ENCODE measurements at places on chromosomes 12 and 14.

GRCh38 chr12:50087995-50088394, 2.9 kb downstream of the SMARCD1 start:
- DNase-seq, result peak; percentile 95

DNA sequence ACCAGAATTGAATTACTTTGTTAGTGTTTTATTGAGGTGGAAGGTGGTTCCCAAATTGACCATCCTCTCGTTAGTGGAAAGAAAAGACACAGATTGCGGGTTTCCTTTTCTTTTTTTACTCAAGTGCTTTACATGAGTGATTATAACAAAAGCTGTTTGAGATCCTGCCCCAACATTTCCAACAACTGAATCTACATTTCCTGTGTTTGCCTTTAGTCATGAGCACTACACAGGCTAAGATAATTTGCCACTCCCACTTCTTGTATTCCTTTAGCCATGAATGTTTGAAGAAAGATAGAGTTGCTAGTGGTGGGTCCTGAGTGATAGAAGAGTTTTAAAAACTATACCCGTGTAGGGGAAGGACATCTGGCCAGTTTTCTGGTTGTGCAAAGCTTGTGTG, 16.0 kb downstream of the RERGL start:
- DNase-seq, result peak; percentile 92

GRCh38 chr14:67846029-67846610, 26.5 kb downstream of the RAD51B start:
- no peak for DNase-seq

GRCh38 chr12:247271-247670, 15.4 kb downstream of the SLC6A13 start:
- DNase-seq, result no peak

DNA sequence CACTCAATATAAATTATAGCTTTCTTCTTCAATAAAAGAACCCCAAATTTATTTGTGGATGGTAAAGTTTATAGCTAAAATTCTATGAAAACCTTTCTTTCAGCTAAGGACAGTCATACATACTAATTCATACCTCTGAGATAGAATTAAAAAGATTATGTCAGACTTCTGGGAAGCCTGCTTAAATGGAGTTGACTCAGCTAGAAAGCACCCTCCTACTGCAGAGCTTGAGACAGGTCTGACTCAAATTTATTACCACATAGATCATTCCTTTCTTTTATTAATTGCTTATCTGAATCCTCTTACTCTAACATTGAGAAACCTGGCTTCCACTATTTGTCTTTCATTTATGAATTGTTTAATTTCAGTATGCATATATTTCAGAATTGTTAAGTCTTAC, 1007.0 kb upstream of the LRFN5 start:
- peak; percentile 37 for DNase-seq

DNA sequence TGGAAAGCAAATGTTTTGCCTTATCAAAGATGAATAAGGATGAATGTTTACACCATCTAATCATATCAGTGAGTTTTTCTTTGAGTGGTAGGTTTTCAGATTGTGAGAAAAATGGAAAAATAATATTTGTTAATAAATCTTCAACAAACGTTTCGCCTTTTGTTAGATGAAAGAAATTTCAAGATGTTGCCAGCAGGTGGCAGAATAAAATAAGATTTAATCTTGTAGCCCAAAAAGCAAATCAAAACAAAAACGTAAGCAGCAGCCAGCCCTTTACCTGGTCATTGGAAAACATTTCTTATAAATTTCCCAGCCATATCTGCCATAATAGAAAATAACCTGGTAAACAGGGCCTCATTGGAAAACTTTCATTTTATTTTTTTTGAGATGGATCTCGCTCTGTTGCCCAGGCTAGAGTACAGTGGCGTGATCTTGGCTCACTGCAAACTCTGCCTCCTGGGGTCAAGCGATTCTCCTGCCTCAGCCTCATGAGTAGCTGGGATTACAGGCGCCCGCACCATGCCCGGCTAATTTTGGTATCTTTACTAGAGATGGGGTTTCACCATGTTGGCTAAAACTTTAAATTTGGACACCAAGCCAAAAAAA, 15.4 kb upstream of the TMEM120B start:
- DNase-seq, result peak; percentile 57

DNA sequence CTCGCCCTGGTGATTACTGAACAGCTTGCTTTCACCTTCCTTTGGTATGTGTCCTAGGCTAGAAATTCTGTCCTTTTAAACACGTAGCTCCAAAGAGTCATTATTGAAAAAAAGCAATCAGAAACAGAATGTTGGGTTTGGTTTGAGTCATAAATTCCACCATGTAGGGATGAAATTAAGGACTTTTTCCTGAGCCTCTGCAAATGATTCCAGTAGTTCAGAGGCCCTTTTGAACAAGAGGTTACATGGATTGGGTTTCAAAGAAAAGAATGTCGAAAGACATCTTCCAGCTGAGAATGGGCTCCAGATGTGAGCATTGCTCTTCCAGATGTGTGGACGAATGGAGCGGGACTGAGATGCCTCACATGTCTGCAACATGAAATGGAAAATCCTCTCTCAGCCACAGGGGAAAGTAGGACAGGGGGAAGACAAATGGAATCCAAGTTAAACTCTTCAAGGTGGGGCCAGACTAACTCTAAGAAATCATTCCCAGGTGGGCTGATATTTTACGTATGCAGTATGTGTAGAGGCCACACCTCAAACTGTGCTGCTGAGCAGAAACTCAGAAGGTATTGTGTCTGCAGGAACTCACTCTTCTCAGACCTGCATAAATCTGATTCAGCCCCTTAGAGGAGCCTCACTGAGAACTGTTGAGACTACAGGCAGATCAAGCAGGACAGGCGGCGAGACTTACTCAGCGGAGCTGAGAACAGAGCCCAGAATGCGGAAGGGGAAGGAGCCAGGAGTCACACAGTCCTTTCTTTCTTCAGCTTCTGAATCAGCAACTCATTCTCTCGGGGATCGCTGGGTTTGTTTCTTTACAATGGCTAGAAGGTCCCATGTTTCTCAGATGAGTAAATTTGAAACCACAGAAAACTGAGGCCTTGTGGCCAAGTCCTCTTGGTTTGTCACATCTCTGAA, 23.3 kb upstream of the EMP1 start:
- peak; percentile 96 for DNase-seq

DNA sequence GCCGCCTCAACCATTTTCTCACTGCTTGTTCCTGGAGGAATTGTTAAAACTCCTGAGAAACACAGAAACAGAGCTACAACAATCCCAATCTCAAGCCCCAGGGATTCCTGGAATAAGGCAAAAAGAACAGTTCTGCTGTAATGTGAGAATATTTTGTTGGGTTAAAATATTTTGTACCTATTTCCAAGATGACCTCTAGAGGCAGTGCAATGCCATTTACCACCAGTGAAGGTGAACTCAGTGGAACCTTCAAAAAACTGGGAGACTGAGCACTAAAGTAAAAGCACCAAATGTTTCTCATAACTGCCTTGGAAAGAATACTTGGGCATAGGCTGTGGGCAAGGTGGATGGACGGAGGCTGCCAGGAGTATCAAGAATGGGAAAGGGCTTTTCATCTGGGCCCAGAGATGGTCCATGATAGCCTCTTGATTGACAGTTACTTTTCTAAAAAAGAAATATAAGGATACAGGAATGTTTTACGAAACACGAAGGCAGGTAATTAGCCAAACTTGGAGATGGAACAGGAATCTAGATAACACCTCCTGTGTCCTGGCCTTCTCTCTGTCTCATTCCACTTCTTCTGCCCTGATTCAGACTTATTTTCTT, 334.0 kb upstream of the FLRT2 start:
- DNase-seq, result peak; percentile 23

DNA sequence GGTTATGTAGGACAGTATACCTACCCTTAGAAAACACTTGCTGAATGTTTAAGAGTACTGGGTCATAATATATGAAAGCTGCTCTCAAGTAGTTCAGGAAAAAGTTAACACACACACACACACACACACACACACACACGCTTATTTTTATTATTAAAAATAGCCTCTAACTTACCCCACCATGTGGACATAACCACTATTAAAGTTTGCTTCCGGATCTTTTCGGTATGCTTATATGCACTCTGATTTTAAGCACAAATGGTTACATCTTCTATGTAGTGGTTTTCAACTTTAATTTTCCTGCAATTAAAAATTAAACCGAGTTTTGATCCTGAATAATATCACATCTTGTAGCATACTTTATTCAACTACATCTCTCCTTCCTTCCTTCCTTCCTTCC, 84.9 kb upstream of the TRAF3 start:
- no peak for DNase-seq

- DNase-seq, result peak; percentile 56
Measured at GRCh38 chr12:113334786-113335539, at the start of gene SLC8B1. Gene SLC8B1, minus strand, starts transcription at chr12:113335109. Its CDS starts 2,231 bp downstream, at chr12:113332878.

- peak; percentile 42 for DNase-seq
Measured at GRCh38 chr12:104959335-104959841, 1.3 kb upstream of the SLC41A2 start.

GRCh38 chr14:100674428-100674827, 52.3 kb upstream of the DLK1 start:
- DNase-seq, result no peak

DNA sequence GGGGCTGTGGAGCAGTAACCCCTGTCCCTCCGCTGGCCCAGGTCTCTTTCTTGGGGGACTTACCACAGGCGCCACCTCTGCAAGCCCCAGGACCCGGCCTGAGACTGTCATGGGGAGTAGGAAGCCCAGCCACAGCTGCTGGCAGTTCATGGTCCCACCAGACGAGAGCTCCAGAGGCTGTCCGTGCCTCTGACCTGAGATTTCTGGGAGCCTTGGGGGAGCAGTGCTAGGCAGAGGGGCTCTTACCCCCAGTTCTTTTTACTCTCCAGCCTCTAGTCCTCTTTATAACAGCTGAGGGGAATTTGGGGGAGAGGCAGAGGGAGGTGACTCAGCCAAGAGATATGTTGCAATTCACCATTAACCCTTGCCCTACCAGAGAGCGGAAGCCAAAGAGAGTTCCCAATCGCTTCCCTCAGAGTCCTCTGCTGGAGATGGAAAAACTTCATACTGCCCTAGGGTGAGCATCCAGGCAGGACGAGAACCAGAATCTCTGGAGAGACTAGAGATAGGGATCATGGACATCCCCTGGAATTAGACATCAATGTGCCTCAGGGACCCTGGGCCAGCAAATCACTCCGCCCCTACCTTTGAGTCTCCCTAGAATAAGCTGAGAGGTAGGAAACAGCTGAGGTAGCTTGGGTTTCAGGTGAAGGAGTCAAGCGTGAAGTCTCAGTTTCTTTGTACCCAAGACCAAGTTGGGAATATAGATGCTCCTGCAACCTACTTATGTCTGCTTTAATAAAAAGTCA, at the start of gene MMP19:
TSS of gene MMP19 (minus strand) at position 256 of the 749 bp plus-strand sequence. CDS start at position 150, 106 bp downstream.
- peak; percentile 47 for DNase-seq

- no peak for DNase-seq
Measured at GRCh38 chr12:19404242-19404880, 34.9 kb upstream of the AEBP2 start.

- no peak for DNase-seq
Measured at GRCh38 chr12:39003541-39004155, 98.3 kb upstream of the CPNE8 start.

DNA sequence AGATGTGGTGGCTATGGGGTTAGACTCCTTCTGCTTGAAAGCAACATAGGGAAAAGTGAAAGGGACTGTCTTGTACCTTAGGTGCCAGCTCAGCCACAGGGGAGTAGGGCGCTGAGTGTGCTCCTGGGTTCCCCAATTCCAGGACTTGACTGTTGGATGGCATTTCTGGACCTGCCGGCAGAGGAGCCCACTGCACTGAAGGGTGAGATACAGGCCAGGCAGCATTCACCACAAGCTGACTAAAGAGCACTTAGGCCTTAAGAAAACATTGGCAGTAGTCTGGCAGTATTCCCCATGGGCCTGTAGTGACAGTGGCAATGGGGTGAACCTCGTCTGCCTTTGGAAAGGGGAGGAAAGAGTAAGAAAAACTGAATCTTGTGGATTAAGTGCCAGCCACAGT, 67.1 kb upstream of the TMTC2 start:
- no peak for DNase-seq

GRCh38 chr12:15977999-15978951, 67.1 kb downstream of the DERA start:
- peak; percentile 91 for DNase-seq

- no peak for DNase-seq
Measured at GRCh38 chr14:45254771-45255170, 1.8 kb upstream of the MIS18BP1 start.

DNA sequence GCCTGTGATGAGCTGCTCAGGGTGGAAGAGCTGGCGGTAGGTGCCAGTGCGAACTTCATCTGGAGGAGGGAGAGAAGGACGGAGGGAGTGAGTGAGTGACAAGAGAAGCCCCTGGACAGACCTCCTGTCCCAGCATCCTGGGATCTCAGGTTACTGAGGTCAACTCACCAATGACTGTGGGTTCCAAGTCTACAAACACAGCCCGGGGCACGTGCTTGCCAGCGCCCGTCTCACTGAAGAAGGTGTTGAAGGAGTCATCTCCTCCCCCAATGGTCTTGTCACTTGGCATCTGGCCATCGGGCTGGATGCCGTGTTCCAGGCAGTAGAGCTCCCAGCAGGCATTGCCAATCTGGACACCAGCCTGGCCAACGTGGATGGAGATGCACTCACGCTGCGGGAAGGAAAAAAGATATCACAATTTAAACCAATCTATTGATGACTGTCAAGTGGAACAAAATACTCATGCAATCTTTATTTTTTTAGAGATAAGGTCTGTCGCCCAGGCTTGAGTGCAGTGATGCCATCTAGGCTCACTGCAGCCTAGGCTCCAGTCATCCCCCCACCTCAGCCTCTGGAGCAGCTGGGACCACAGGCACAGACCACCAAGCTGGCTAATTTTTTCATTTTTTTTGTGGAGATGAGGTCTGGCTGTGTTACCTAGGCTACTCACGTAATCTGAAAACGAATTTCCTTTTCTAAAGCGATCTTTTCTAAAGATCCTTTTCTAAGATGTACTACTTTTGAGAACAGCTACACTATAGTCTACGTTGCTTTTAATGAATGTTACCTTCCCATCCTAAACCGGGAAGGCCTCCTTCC, 1.7 kb downstream of the TUBA1B start:
- no peak for DNase-seq

GRCh38 chr14:76955575-76956315, 72.8 kb downstream of the IRF2BPL start:
- peak; percentile 73 for DNase-seq

DNA sequence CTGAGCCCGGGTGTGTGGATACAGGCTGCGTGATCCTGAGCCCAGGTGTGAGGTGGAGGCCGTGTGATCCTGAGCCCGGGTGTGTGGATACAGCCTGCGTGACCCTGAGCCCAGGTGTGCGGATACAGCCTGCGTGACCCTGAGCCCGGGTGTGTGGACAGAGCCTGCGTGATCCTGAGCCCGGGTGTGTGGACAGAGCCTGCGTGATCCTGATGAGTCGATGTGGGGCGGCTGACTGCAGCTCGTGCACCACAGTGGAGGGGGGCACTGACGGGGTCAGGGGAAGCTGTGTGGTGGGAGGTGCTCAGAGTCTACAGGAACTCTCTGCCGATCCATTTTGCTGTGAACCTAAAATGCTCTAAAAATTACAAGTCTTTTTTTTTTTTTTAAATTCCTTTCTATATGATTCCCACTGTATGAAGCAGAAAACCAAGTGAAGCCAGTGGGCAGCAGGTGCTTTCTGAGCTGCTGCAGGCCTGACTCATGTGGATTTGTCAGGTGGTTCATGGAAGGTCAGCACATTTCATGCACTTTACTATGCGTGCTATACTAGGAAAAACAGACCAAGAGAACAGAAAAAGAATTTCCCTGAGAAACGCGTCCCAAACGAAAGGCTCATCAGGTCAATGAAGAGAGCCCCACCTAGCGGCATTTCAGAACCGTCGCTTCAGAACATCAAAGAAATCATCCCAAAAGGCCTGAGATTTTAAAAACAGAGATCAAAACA, 19.3 kb downstream of the BRF1 start:
- DNase-seq, result peak; percentile 71

- no peak for DNase-seq
Measured at GRCh38 chr14:68367536-68367935, 425.3 kb downstream of the ZFP36L1 start.
